ENCODE measurements at places on chromosomes 12 and 14. TPM values are rescaled to one million over a fixed set of nuclear protein-coding genes. Genes with fewer than 3 reads are reported as not detected.

Gene TAS2R19
- total RNA-seq, result 1.6 TPM

Gene PRH2
- not detected for total RNA-seq

Gene PPFIA2
- not detected for total RNA-seq

Gene GTF2A1
- 39.7 TPM for total RNA-seq

GRCh38 chr14:96303981-96304380 is 48.0 kb downstream of the BDKRB1 start:
- DNase-seq, result no peak

DNA sequence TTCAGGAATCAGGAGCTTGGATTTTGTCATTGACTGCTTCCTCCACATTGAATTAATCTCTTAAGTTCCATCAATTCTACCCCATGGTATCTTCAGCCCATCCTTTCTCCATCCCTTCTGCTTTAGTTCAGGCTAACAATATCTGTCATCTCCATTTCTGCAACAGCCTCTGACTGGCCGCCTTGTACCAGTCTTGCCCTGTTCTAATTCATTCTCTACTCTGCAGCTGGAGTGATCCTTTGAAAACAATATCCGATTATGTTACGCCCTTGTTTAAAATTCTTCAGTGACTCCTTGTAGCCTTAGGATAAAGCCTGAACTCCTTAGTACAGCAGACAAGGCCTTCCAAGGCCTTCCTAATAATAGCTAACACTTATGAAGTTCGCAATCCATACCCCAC is 170.2 kb downstream of the ETV6 start:
- DNase-seq, result no peak

GRCh38 chr12:62522984-62523383 is 56.4 kb downstream of the MON2 start:
- DNase-seq, result no peak

- no peak for DNase-seq
Observed at GRCh38 chr12:95922231-95922630, 20.2 kb downstream of the CCDC38 start.

DNA sequence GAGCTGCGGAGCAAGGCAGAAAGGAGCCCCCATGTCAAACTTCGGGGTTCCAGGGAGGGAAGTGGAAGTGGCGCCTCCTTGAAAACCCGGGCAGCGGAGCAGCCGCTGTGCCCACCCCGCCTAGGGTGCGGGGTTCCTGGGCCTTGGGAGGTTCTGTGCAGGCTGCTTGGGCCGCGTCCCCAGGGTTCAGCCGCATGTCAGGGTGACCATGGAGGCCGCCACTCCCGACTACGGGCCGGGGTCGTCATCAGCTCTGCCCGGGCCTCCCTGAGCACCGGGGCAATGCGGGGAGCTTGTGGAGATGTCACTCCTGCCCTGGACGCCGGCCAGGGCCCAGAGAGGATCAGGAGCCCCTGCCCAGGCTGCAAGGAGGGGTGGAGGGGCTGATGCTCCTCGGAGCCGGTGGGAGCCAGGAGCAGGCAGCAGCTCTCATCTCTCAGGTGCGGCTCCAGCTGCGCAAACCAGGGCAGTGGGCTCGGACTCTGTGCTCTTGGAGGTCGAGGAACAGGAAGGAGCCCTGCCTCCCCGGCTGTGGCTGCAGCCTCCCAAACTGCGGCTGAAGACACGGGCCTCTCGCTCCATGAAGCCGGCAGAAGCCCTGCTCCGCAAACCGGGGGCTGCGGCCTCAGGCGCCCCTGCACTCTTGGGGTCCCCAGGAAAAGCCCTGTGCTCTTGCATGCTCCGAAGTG is 1286.5 kb downstream of the TMEM121 start:
- DNase-seq, result no peak
